Stimulated activated CD8-positive, alpha-beta memory T cell treated with anti-CD3 and anti-CD28 coated beads, Interleukin-15, amount 100 ng/mL, for 4 hours (primary cell): ENCODE measurements at places on chromosomes 6 and 20.
A peak's percentile ranks its signal among the peaks of the same experiment; 100 is the strongest.

DNA sequence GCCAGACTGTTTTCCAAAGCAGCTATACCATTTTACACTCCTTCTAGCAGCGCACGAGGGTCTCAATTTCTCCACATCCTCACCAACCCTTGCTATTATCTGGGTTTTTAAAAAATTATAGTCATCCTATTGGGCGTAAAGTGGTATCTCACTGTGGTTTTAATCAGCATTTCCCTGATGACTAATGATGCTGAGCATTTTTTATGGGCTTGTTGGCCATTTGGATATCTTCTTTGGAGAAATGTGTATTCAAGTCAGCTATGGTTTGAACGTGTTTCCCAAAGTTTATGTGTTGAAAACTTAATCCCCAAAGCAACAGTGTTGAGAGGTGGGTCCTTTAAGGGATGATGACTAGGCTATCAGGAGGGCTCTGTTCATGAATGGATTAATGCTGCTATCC is 6.7 kb downstream of the MCUR1 start:
- no peak for DNase-seq

- no peak for DNase-seq
Observed at GRCh38 chr20:47991875-47992488, 206.7 kb upstream of the SULF2 start.

- no peak for DNase-seq
Observed at GRCh38 chr6:73134588-73134987, 90.7 kb downstream of the KHDC1L start.

GRCh38 chr6:111481836-111482187 is 1.2 kb downstream of the REV3L start:
- no peak for DNase-seq

DNA sequence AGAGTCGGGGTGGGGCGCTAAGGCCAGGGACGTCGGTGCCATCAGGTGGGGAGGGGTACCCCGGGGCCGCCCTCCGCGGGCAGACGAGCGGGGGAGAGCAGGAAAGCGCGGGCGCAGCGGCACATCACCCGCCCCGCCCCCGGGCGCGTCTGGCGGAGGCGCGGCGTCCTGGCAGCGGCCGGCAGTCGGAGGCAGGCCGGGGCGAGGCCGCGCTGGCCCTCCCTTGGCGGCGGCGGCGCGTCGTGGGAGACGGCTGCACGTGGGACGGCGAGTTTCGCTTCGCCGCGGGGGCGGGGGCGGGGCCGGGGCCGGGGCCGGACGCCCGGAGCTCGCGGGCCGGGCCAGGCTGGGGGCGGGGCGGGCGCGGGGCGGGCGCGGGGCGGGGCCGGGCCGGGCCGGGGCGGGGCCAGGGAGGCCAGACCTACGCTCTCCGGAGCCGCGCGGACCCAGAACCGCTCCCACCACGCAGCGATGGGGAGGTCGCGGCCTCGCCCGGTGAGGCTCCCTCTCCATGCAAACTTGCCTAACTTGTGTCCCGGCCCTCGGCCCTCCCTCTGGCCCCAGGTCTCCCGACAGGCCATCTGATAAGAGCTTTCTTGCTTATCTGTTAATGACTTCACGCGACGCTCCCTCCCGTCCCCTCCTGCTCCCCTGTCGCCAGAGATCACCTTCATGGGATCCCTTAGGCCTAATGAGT is 12.5 kb downstream of the ITPR3 start:
- peak; percentile 44 for DNase-seq

DNA sequence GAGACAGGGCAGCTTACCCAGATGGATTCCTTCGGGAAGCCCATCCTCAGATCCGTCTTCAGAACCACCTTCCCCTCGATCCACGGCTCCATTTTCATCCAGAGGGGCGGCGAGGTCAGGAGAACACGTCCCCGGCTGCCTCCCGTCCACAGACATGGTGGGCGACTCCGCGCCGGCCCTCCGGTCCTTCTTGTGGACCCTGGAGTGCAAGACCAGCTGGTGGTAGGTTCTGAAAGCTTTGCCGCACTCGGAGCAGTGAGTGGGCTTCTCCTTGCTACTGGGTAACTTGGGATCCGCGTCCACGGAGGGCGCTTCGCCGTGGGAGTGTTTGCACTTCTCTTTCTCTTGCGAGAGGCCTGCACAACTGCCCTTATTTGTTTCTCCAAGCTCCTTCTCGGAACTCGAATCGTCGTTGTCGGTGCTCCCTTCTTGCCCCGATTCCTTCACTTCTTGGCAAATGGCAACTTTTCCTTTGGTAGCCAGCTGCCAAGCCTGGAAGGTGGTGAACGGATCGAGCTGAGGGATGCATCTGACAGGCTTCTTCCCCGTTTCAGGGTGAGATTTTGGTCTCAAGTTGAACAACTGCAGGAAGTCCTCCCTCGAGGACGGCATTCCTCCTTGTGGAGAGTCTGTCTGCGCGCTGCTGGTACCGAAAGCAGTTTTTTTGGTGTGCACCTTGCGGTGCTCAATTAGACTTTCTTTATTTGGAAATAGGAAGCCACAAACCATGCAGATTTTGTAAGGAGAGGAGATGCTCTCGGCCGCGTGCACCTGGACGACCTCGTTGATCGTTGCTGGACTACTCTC is 12.0 kb downstream of the ZNF217 start:
- DNase-seq: no peak

DNA sequence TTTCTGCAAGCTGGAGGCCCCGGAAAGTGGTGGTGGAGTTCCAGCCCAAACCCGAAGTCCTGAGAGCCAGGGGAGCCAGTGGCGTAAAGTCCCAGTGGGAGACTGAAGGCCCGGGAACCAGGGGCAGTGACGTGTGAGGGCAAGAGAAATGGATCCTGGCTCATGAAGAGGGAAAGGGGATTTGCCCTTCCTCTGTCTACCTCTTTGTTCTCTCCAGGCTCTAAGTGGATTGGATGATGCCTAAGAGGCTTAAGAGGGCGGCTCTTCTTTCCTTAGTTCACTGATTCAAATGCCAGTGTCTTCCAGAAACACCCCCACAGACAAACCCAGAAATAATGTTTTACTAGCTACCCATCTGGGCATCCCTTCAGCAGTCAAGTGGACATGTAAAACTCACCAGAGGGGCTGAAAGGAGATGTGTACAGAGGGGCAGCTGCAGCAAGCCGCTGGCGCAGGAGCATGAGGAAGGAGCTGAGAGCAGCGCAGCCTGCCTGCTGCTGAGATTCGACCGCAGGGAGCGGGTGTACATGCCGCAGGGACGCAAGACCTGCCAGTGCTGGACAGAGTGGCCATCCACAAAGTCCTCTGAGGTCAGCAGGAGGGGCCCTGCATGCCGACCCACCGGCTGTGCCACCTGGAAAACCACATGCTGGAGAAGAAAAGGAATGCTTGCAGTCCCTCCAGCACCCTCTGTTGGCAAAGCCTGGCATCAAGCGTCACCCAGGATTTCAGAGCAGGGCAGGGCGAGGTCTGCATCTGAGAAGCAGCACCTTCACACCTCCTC is 29.5 kb downstream of the CDYL start:
- DNase-seq: no peak

DNA sequence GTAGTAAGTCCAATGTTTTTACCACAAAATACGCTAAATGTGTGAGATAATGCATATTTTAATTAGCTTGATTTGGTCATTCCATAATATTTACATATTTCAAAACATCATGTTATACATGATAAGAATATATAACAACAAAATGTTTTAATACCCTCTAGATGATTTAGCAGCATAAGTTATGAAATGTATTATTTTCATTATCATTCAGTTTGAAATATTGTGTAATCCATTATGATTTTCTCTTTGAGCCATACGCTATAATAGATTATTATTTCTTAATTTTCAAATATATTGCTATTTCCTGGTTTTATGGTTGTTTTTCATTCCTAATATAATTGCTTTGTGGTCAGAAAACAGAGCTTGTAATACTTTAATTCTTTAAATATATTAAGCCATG is 163.3 kb upstream of the KCNQ5 start:
- DNase-seq: no peak

GRCh38 chr6:107075951-107076381 is 39.3 kb downstream of the BEND3 start:
- no peak for DNase-seq

- DNase-seq: no peak
Observed at GRCh38 chr20:16346956-16347355, 226.3 kb downstream of the KIF16B start.

- DNase-seq: no peak
Observed at GRCh38 chr20:54221996-54222890, 14.4 kb downstream of the PFDN4 start.

- no peak for DNase-seq
Observed at GRCh38 chr6:10520468-10520867, 683 bp upstream of the GCNT2 start.
